Natural killer cell (primary cell): ENCODE measurements at places on chromosomes 1 and 21. TPM values are rescaled to one million over a fixed set of nuclear protein-coding genes. Genes with fewer than 3 reads are reported as not detected.

- no peak overlapping the region for H3K4me3 ChIP-seq
- H3K4me1 ChIP-seq: peaks cover 3% of the 10 kb centered on the region
- H3K27me3 ChIP-seq: no peaks in the 10 kb centered on the region
- peaks cover 2% of the 10 kb centered on the region for H3K36me3 ChIP-seq
- no peak for DNase-seq
- no peak overlapping the region for H3K27ac ChIP-seq
Observed at GRCh38 chr21:31117128-31117916, 79.0 kb upstream of the KRTAP19-8 start.

The PRR9 gene
- total RNA-seq: not detected

The PROK1 gene
- total RNA-seq: not detected

The OR2T35 gene
- total RNA-seq: not detected

DNA sequence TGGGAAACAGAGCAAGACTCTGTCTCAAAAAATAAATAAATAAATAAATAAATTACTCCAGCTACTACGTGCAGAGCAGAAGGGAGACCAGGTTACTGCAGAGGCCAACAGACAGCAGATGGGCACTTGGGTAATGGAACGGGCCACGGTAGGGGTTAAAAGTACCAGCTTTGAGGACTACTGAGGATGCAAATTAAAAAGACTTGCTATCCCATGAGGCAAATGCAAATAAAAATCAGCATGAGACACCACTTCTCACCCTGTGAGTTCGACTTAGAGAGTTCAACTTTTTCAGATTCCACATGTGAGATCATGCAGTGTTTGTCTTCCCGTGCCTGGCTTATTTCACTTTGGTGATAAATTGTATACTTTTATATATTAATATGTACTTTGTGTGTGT lies 6.6 kb downstream of the SLC2A5 start:
- H3K36me3 ChIP-seq: no peaks in the 10 kb centered on the region
- no peaks in the 10 kb centered on the region for H3K4me1 ChIP-seq
- no peak overlapping the region for H3K4me3 ChIP-seq

- no peaks in the 10 kb centered on the region for H3K36me3 ChIP-seq
- peaks cover 11% of the 10 kb centered on the region for H3K27me3 ChIP-seq
- no peak within 1 kb of the TSS for H3K27ac ChIP-seq
- H3K4me1 ChIP-seq: no peaks in the 10 kb centered on the region
- H3K4me3 ChIP-seq: no peak within 1 kb of the TSS
- no peak for DNase-seq
Observed at GRCh38 chr1:22562584-22563583, at the start of gene EPHA8. TSS of gene EPHA8 (plus strand) at chr1:22563489. CDS start at chr1:22563636, 147 bp downstream.

The EPS8L3 gene
- total RNA-seq: not detected

GRCh38 chr1:4019606-4020331 lies 119.7 kb upstream of the C1orf174 start:
- no peak overlapping the region for H3K27ac ChIP-seq
- no peaks in the 10 kb centered on the region for H3K4me1 ChIP-seq
- H3K4me3 ChIP-seq: no peak overlapping the region
- no peaks in the 10 kb centered on the region for H3K27me3 ChIP-seq
- DNase-seq: no peak

The LCE1A gene
- total RNA-seq: not detected

DNA sequence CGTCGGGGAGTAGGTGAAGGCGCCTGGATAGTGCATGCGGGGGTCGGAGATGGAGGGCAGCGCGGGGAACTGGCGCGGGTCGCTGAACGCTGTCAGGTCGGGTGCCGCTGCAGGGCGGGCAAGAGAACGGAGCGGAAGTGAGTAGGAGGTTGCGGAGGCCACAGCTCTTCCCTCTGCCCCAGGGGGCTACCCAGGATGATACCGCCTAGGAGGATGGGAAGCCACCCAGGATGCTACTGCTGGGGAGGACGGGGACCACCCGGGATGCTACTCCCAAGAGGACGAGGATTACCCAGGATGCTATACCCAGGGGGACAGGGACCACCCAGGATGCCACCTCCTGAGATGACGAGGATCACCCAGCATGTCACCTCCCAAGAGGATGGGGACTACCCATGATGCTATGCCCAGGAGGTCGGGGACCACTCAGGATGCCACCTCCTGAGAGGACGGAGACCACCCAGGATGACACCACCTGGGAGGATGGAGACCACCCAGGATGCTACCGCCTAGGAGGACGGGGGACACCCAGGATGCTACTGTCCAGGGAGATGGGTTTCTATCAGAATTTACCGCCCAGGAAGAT lies 123.8 kb downstream of the CLIC6 start:
- H3K36me3 ChIP-seq: peaks cover 44% of the 10 kb centered on the region
- no peaks in the 10 kb centered on the region for H3K27me3 ChIP-seq
- no peaks in the 10 kb centered on the region for H3K4me1 ChIP-seq
- H3K4me3 ChIP-seq: no peak overlapping the region
- no peak for DNase-seq

DNA sequence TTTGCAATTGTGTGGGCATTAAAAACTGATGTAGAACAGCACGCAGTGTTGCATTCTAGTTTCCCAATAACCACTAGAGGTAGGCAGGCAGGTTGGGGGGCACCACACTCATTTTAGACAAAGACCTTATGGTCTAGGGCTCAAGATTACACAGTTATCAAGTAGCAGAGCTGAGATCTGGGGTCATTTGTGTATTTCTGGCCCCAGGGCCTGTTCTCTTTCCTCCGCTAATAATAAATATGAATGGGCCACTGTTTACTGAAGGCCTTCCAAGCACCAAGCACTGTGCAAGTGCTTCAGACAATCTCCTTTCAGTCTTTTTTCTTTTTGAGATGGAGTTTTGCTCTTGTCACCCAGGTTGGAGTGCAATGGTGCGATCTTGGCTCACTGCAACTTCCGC lies 23.9 kb downstream of the LDLRAD2 start:
- H3K27me3 ChIP-seq: no peaks in the 10 kb centered on the region
- H3K27ac ChIP-seq: no peak overlapping the region
- H3K4me3 ChIP-seq: no peak overlapping the region
- H3K4me1 ChIP-seq: no peaks in the 10 kb centered on the region

DNA sequence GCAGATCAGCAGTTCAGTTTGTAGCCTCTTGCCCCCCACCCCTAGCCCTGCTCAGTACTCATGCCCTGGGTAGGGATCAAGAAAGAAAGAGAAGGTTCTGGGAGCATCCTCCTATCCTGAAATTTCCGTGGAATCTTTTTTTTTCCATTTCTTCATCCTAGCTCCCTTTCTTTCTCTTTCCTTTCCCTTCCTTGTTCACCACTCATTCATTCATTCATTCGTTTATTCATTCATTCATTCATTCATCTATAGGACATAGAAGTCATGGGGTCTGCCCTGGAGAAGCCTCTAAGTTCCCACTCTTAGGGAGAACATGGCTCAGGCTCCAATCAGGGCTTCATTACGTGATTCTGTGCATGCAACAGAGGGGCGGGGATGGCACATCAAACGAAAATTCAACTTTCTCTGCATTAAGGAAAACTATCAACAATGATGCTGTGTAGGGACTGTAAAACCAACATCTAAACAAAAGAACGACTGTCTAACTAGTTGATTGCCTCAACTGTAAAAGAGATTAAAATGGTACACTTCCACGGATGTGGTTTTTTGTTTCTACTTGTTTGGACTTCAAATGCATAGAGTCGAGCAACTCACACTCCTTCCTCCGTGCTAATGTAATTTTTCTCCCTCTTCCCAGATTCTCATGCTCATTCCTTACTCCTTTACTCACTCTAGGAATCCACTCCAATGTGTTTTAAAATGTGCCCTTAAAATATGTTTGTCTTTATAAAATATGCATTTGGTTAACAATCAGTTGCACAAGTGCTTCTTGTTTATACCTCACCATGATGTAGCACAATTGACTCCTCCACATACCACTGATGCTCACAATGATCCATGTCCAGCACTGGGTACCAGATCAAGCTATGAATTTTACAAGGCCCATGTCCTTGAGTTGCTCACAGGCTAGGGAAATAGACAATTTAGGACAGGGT lies 101.2 kb upstream of the SLC2A1 start:
- peaks cover 19% of the 10 kb centered on the region for H3K4me1 ChIP-seq
- H3K36me3 ChIP-seq: no peaks in the 10 kb centered on the region
- no peak overlapping the region for H3K4me3 ChIP-seq
- no peak for DNase-seq

GRCh38 chr21:42568866-42569731 lies 55.4 kb downstream of the SLC37A1 start:
- DNase-seq: no peak
- H3K4me3 ChIP-seq: no peak overlapping the region
- peaks cover 34% of the 10 kb centered on the region for H3K36me3 ChIP-seq

The RNF223 gene
- not detected for total RNA-seq

- no peaks in the 10 kb centered on the region for H3K27me3 ChIP-seq
- no peak overlapping the region for H3K4me3 ChIP-seq
- no peak for DNase-seq
- H3K4me1 ChIP-seq: peaks cover 26% of the 10 kb centered on the region
Observed at GRCh38 chr21:42835611-42836401, 43.5 kb downstream of the WDR4 start.

The FMO3 gene
- total RNA-seq: not detected

DNA sequence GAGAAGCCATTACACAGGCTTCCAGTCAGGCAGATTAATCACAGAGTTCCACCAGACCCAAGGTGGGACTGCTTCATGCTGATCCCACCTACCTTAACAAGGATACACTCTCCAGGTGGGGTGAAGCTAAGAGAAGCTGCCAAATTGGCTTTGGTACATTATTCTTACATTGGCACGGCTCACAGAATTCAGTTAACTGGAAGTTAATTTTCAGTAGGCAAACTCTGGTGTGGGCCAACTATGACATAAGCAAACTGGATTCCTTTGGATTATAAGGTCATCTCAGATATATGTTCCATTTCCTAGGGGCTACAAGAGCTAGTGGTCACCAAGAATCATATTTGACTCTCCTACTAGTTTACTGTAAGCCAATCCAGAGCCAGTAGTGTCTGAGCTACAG lies 448.8 kb upstream of the BEND5 start:
- H3K27me3 ChIP-seq: no peaks in the 10 kb centered on the region
- H3K36me3 ChIP-seq: no peaks in the 10 kb centered on the region
- DNase-seq: no peak

- no peaks in the 10 kb centered on the region for H3K4me1 ChIP-seq
- DNase-seq: no peak
- H3K4me3 ChIP-seq: no peak overlapping the region
- H3K27ac ChIP-seq: no peak overlapping the region
Observed at GRCh38 chr1:205693421-205693991, 13.2 kb upstream of the SLC45A3 start.

The ENO1 gene
- total RNA-seq: 254 TPM

The CELA2A gene
- total RNA-seq: not detected

The NUP210L gene
- 0.24 TPM for total RNA-seq

- H3K36me3 ChIP-seq: no peaks in the 10 kb centered on the region
- H3K27ac ChIP-seq: no peak overlapping the region
- no peak overlapping the region for H3K4me3 ChIP-seq
- H3K4me1 ChIP-seq: peaks cover 21% of the 10 kb centered on the region
Observed at GRCh38 chr1:53573931-53574330, 114.7 kb downstream of the DMRTB1 start.

The GLMP gene
- 26.8 TPM for total RNA-seq

DNA sequence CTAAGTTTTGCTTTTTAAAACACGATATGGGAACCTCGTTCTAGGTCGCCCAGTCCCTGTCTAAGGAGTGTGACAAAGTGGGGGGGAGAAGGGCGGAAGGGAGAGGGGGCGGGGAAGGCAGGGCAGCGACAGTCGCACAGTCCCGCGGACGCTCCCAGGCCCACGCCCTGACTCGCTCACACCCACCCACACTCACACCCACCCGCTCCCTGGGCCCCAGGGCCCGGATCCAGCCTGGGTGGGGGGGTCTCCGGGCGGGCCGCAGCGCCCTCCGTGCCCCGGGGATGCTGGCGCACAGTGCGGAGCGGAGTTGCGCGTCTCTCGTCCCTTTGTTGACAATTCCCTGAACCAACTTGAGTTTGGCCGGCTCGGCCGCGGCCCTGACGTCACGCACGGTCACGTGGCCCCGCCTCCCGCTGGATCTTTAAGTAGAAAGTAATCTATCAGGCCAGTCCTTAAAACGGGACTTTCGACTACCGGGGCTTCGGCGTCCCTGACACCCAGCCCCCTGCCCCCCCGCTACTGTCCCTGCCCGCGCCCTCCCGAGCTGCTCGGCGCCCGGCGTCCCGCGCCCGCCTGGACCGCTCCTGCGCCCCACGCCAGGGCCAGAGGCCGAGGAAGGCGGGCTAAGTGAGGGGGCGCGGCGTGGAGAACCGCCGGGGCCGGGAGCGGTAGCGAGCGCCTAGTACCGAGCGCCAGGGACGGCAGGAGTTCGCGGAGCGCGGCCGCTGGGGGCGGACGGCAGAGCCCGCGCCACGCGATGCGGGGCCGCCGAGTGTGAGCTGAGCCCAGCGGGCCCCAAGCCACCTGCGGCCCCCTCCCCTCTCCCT lies at the start of gene FOXD3:
Gene FOXD3, plus strand, starts transcription at position 454 of the 830 bp plus-strand sequence. CDS start 492 bp downstream, outside the sequence.
- no peak within 1 kb of the TSS for H3K27ac ChIP-seq
- H3K36me3 ChIP-seq: no peaks in the 10 kb centered on the region
- DNase-seq: peak; percentile 47
- H3K4me3 ChIP-seq: peak within 1 kb of the TSS; percentile 39
- peaks cover 48% of the 10 kb centered on the region for H3K4me1 ChIP-seq

The GFI1 gene
- 50.3 TPM for total RNA-seq

The FCGR2B gene
- 17.0 TPM for total RNA-seq

GRCh38 chr1:214386747-214387146 lies 105.8 kb downstream of the SMYD2 start:
- no peaks in the 10 kb centered on the region for H3K36me3 ChIP-seq
- no peak overlapping the region for H3K27ac ChIP-seq
- no peak for DNase-seq
- no peaks in the 10 kb centered on the region for H3K4me1 ChIP-seq
- no peaks in the 10 kb centered on the region for H3K27me3 ChIP-seq

DNA sequence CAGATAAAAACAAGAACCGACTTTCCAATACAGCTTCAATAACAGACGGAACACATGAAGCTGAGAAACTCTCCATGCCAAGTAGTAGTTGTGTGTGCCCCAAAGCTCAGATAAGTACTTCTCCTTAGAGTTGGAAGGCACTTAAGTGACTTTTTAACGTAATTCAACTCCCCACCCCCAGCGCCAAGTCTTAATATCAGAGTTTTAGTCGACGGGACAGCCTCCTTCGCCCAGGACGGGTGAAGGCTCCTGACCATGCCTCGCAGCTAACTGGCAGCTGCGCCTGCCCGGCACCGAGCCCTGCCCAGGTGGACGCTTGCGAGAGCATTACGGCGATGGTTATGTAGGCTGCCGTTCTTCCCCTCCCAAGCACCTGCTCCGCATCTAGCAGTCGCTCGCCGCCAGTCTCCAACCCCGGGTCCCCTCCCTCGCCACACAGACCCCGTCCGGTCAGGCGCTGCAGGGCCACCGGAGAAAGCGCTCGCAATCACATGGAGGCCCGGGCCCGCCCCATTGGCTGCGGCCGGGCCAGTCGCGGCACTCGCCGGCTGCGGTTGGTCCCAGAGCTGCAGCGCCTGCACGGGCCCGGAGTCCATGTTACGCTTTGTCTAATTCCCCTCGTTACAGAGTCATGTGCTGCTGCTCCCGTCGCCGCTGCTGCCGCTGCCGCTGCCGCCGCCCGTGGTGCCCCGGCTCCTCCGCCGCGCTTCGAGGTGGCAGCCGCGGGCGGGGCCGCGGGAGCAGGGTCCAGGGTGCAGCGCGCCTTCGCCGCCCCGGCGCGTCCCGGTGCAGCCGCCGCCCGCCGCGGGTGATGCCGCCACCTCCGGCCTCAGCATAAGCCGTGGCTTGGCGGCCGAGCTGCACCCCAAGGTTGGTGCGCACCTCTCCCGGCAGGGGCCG lies at the start of gene LRRC8D:
Gene LRRC8D, plus strand, starts transcription at position 611 of the 900 bp plus-strand sequence. CDS start 112,037 bp downstream, outside the sequence.
- H3K4me3 ChIP-seq: peak within 1 kb of the TSS; percentile 85
- no peaks in the 10 kb centered on the region for H3K36me3 ChIP-seq
- H3K4me1 ChIP-seq: peaks cover 23% of the 10 kb centered on the region
- H3K27ac ChIP-seq: peak within 1 kb of the TSS; percentile 63
- peak; percentile 79 for DNase-seq
- H3K27me3 ChIP-seq: peaks cover 2% of the 10 kb centered on the region
